Mammary microvascular endothelial cell (primary cell): ENCODE measurements at places on chromosomes 13 and 19. TPM values are rescaled to one million over a fixed set of nuclear protein-coding genes. Genes with fewer than 3 reads are reported as not detected.

Gene LRRC8E
- total RNA-seq, result 1.00 and 1.4 TPM in 2 replicates

Gene NRTN
- not detected in 2 replicates for total RNA-seq

Gene APLP1
- total RNA-seq, result 3.9 and 7.4 TPM in 2 replicates

Gene TMEM59L
- total RNA-seq, result 0.07 TPM in 1 of 2 replicates, not detected in the other

Gene PRSS57
- total RNA-seq, result not detected in 2 replicates

Gene ADAMTS10
- 11.8 and 12.3 TPM in 2 replicates for total RNA-seq

Gene CACNA1A
- 0.20 and 0.67 TPM in 2 replicates for total RNA-seq

Gene RPS5
- total RNA-seq, result 2,246 and 2,634 TPM in 2 replicates

Gene ZNF677
- 11.7 and 15.5 TPM in 2 replicates for total RNA-seq

Gene ZNF8
- total RNA-seq, result 3.1 and 3.5 TPM in 2 replicates

Gene PRTN3
- not detected in 2 replicates for total RNA-seq

Gene RNU6-9
- not detected in 2 replicates for total RNA-seq

Gene CALR
- total RNA-seq, result 1,347 and 1,380 TPM in 2 replicates

Gene SSC5D
- 0.27 and 0.74 TPM in 2 replicates for total RNA-seq

Gene DAND5
- total RNA-seq, result 0.07 TPM in 1 of 2 replicates, not detected in the other

Gene SHD
- not detected in 2 replicates for total RNA-seq

Gene TEX101
- not detected in 2 replicates for total RNA-seq

Gene ADM5
- total RNA-seq, result 0.33 and 0.49 TPM in 2 replicates

Gene CTXN1
- total RNA-seq, result 4.1 and 5.5 TPM in 2 replicates

Gene LILRB1
- not detected in 2 replicates for total RNA-seq

Gene CFD
- 0.40 and 1.4 TPM in 2 replicates for total RNA-seq

Gene TJP3
- total RNA-seq, result not detected in 2 replicates

Gene C13orf46
- 0.05 TPM in 1 of 2 replicates, not detected in the other for total RNA-seq

Gene OR4F17
- total RNA-seq, result not detected in 2 replicates

Gene TTC9B
- not detected in 2 replicates for total RNA-seq

Gene HSPB6
- total RNA-seq, result 0.25 TPM in 1 of 2 replicates, not detected in the other

Gene TNFRSF19
- under 0.01 and 0.20 TPM in 2 replicates for total RNA-seq

Gene NKG7
- not detected in 2 replicates for total RNA-seq

Gene PALM
- 5.9 and 6.9 TPM in 2 replicates for total RNA-seq

Gene GPR4
- 22.5 and 26.0 TPM in 2 replicates for total RNA-seq

Gene ZNF546
- total RNA-seq, result 1.7 and 5.2 TPM in 2 replicates

Gene KLK14
- total RNA-seq, result not detected in 2 replicates

Gene YJEFN3
- 0.05 and 0.07 TPM in 2 replicates for total RNA-seq

Gene LSR
- total RNA-seq, result 0.93 and 2.0 TPM in 2 replicates

Gene MYADM
- 113 and 130 TPM in 2 replicates for total RNA-seq

Gene ZNF234
- total RNA-seq, result 5.2 and 5.5 TPM in 2 replicates

Gene CBY2
- total RNA-seq, result not detected in 2 replicates
